Hair follicular keratinocyte (primary cell): ENCODE measurements at places on chromosomes 11 and 22. TPM values are rescaled to one million over a fixed set of nuclear protein-coding genes. Genes with fewer than 3 reads are reported as not detected.

The LYVE1 gene
- not detected in 2 replicates for total RNA-seq

The ANGPTL5 gene
- not detected in 2 replicates for total RNA-seq

The KRTAP5-9 gene
- not detected in 2 replicates for total RNA-seq

The GGT1 gene
- 6.2 and 15.8 TPM in 2 replicates for total RNA-seq

The KCTD14 gene
- 16.0 and 16.9 TPM in 2 replicates for total RNA-seq

The TST gene
- total RNA-seq = 39.5 and 42.4 TPM in 2 replicates

The PNPLA5 gene
- not detected in 2 replicates for total RNA-seq

The DNAJB7 gene
- total RNA-seq = not detected in 2 replicates

The SHANK2 gene
- total RNA-seq = 0.80 and 7.3 TPM in 2 replicates

The ALX4 gene
- not detected in 2 replicates for total RNA-seq

The CD248 gene
- 0.47 and 1.3 TPM in 2 replicates for total RNA-seq

The CALCB gene
- 0.31 TPM in 1 of 2 replicates, not detected in the other for total RNA-seq

The MIAT gene
- total RNA-seq = 0.08 and 0.16 TPM in 2 replicates

The PTDSS2 gene
- total RNA-seq = 38.2 and 52.8 TPM in 2 replicates

The CDKN1C gene
- 0.65 and 2.6 TPM in 2 replicates for total RNA-seq

The OR5F1 gene
- total RNA-seq = not detected in 2 replicates
